AG04449 (cell line): ENCODE measurements at places on chromosomes 4 and X.

- DNase-seq, result no peak
Observed at GRCh38 chr4:76585897-76586360, 150.9 kb downstream of the SHROOM3 start.

DNA sequence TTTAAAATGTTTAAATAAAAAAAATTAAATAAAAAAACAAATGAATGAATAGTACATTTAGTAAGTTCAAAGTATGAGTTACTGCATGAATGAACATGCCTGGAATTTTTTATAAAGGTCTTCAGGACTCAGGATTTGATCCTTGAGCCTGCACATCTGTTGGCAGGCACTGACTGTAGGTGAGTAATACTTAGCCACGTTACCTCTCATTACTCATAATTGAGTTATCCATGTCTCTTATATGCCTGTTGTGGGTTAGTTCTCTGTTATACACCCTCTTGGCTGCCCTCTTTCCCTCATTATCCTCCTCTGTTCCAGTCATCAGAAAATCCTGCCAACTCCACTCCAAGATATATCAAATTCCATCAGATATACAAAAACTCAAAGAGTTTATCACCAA is 276.0 kb downstream of the FBXW7 start:
- DNase-seq, result no peak

GRCh38 chrX:113514906-113515305 is 674.3 kb upstream of the AMOT start:
- DNase-seq, result no peak

DNA sequence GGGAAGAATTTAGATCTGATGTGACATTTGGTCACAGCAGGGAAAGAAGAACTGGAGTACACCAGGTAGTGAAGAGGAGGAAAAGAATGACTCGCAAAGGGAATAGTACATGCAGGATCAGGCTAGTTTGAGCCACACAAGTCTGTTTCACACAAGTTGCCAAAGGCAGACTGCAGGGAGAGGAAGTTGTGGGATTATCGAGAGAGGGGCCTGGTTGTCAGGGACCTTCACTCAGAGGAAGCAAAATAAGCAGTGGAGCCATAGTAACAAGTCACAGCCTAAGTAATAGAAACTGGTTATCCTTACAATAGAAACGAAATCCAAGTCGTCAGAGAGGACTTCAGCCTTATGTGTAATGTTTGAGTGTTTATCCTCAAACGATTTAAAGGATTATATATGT is 316.7 kb upstream of the HTR2C start:
- DNase-seq, result no peak

DNA sequence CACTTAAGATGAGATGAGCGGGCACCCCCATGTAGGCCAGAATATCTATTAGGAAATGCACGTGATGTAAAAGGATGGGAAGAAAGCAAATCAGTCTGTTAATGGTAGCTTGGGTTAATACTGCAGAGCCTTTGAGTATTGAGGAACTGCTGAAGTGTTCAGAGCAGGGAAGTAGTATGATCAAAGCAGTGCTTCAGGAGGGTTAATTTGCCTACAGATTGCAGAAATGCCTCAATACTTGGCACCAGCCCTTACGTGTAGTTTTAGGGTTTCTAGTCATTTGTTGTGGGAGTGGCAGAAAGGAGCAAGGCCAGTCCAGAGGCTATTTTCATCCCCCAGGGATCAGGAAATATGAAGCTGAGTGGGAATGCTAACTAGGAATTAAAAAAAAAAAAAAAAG is 19.7 kb downstream of the ZFX start:
- DNase-seq, result no peak

DNA sequence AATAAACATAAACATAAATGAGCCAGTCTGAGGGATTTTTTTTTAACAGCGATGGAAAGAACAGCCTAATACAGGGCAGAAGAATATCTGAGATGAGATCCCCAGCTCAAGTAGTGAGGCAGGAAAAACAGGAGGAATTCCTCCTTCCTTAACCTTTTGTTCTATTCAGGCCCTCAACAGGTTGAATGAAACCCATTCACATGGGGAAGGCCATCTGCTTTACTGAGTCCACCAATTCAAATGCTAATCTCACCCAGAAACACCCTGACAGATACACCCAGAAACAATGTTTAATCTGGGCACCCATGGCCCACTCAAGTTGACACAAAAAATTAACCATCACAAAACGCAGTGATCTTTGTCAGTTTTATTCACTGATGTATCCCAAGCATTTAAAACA is 45.5 kb downstream of the SMIM31 start:
- DNase-seq, result no peak

DNA sequence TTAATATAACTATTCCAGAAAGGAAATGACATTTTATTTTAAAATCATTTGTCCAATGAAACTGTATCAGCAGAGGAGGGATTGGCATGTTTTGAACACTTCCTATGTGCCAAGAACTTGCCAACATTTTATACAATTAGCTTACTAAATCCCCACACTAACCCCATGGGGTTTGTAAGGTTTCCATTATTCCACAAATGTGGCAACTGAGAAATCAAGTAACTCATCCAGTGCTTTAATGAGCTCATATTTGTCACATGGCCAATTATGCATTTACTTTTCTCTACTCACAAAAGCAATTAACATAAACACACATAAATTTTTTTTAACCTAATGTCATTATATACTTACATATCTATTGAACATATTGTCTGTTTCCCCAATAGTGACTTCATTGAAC is 37.3 kb downstream of the MANBA start:
- no peak for DNase-seq

- no peak for DNase-seq
Observed at GRCh38 chr4:183411291-183411861, 33.1 kb upstream of the CDKN2AIP start.

GRCh38 chrX:38881727-38882126 is 80.5 kb downstream of the MID1IP1 start:
- DNase-seq, result no peak

DNA sequence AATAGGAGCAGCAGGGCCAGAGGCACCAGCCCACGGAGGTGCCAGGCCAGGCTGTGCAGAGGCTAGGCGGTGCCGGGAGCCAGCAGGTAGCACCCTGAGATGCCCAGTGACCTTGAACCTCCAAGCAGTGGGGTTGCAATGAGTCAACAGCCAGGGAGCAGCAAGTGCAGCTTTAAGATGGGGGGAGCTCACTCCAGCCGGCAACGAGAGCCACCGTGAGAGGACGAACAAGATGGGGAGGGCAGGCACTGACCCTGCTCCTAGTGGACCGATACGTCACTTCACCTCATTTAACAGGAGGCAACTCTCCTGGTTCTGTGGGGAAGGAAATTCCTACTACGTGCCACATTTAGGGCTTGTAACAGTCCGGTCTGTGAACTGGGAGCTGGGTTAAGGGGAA is 4.8 kb downstream of the LETM1 start:
- no peak for DNase-seq

DNA sequence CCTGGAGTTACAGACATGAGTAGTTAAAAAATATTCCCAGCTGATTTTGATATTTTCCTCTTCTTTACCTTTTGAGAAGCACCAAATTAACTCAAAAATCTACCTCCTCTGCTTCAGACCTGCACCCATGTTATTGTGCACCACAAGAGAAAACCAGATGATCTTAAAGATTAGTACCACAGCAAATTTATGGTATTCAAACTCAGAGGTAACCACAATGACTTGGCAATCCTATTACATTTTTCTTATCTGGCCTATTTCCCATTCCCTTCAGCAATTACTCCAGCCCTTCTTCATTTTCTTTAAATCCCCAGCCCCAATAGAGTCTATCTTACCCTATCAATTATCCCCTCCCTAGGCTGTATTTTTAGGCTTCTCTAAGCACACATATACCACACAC is 535.1 kb downstream of the FAT4 start:
- peak; percentile 29 for DNase-seq

DNA sequence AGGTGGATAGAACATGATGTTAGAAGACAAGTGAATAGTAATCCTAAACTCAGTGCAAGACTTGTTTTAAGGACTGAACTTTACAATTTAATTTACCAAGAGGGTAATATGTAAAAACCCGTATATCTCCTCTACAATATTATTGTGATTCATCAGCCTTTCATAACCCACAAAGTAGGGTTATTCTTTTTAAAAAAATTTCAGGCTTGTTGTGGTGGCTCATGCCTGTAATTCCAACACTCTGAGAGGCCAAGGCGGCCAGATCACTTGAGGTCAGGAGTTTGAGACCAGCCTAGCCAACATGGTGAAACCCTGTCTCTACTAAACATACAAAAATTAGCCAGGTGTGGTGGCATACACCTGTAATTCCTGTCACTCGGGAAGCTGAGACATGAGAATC is 7.2 kb downstream of the IBSP start:
- no peak for DNase-seq

DNA sequence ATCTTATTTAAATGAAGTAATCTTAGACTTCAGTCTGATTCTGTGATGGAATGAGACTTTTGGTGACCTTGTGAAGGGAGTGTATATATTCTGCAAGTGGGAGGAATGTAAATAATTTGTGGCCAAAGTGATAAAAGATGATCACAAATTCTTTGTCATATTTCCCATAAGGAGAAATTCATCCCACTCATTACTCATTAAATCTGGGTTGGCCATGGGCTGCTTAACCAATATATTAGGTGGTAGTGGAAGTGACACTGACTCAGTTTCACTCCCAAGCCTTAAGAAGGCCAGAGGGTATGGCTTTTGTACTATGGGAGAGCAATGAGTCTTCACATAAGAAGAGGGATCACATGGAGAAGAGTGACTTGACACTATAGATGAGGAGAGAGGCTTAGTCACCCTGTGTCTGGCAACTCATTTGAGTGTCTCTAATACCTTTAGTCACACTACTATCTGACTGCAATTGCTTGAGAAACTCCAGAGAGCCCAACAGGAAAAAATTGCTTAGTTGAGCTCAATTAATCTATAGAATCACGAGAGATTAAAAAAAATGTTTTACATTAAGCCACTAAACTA is 408.2 kb upstream of the PITX2 start:
- DNase-seq, result no peak

- DNase-seq, result no peak
Observed at GRCh38 chrX:153443476-153444332, 2.2 kb downstream of the TREX2 start.

DNA sequence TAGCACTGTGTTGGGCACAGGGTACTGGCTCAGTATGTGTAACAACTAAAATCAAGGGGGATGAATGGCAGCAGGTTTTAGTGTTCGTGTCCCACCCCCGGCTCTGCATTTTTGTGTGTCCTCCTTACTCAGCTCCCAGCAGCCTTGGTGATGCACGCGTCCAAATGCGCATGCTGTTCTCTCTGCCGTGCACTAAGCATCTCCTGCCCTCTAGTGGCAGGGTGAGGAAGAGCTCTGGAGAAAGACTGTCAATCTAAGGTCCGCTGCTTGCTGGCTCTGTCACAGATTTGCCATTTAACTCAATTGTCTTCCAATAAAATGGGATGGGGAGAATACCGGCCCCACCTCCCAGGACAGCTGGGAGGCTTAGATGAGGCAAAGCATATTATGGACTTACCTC is 61.4 kb downstream of the WFS1 start:
- no peak for DNase-seq

DNA sequence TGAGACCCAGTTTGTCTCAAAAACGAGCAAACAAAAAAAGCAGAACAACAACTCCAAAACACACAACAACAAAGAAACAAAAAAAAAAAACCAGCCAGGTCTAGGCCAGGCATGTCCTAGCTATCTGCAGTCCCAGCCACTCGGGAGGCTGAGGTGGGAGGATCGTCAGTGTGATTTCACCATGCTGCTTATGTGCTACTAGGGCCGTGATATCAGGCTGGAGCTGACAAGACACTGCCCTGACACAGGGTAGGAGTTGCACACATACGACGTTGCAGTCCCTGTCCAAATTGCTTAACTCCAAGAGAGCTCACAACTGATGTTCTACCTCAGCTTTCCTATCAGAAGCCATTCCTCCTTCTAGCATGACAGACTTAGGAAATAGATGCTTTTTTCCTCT is 204.9 kb downstream of the AASDH start:
- DNase-seq, result no peak

DNA sequence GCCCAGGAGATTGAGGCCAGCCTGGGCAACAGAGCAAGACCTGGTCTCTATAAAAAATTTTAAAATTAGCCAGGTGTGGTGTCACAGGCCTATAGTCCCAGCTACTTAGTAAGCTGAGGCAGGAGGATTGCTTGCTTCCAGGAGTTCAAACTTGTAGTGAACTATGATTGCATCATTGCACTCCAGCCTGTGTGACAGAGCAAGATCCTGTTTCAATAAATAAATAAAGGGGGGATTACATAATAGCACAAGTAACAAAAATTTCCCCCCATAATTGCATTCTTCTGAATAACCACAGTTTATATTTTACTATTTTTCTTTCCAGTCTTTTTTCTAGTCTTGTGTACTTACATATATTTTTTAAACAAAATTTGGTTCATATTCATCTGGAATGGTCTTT is 135.6 kb downstream of the CHIC2 start:
- DNase-seq, result peak; percentile 61

DNA sequence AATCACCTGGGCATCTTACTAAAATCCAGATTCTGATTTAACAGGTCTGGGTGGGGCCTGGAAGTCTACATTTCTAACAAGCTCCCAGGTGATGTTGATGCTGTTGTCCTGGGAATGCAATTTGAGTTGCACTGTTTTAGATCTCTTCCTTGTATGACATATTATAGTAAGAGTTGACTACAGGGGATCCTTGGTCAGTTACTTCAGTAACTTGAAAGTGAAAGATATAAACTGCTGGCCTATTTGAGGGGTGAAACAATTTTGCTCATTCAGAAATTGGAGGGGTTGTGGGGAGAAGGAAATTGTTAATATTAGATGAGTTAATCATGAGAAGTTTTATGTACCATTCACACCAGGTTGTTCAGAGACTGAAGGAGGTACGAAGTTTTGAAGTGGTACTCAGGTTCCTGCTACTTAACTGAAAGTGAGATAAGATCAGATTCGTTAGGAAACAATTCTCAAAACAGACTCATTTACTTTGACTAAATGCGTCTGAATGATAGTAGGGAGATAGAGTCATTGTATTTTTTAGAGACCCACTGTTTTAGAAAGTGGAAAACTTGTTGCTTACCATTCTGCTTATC is 12.5 kb downstream of the SH2D1A start:
- DNase-seq, result no peak

GRCh38 chr4:143667461-143667860 is 33.0 kb downstream of the FREM3 start:
- no peak for DNase-seq

DNA sequence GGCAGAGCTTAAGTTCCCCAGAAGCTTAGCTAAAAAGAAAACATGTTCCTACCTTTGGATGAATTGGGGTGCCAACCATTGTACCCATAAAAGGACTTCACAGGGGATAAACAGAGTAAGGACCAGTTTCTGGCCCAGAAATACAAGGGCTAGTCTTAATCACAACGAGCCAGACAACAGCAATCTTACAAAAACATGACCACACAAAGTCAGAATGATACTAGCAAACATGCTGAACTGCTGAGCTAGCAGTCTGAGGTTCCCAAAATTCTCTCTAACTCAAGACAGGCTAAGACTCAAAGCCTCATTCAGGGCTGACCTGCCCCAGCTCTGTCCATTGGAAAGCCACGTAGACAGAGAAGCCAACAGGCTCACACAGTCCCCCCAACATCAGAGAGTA is 40.3 kb downstream of the ATP11C start:
- no peak for DNase-seq

GRCh38 chr4:106495476-106495875 is 126.9 kb upstream of the GIMD1 start:
- peak; percentile 37 for DNase-seq

- DNase-seq, result no peak
Observed at GRCh38 chr4:174352061-174352819, 68.5 kb downstream of the CEP44 start.
